Activated CD8-positive, alpha-beta T cell treated with anti-CD3 and anti-CD28 coated beads for 36 hours (primary cell): ENCODE measurements at places on chromosomes 16 and 17.
A peak's percentile ranks its signal among the peaks of the same experiment; 100 is the strongest.

GRCh38 chr17:28185658-28186057 lies 133.3 kb upstream of the TMEM97 start:
- DNase-seq: no peak

DNA sequence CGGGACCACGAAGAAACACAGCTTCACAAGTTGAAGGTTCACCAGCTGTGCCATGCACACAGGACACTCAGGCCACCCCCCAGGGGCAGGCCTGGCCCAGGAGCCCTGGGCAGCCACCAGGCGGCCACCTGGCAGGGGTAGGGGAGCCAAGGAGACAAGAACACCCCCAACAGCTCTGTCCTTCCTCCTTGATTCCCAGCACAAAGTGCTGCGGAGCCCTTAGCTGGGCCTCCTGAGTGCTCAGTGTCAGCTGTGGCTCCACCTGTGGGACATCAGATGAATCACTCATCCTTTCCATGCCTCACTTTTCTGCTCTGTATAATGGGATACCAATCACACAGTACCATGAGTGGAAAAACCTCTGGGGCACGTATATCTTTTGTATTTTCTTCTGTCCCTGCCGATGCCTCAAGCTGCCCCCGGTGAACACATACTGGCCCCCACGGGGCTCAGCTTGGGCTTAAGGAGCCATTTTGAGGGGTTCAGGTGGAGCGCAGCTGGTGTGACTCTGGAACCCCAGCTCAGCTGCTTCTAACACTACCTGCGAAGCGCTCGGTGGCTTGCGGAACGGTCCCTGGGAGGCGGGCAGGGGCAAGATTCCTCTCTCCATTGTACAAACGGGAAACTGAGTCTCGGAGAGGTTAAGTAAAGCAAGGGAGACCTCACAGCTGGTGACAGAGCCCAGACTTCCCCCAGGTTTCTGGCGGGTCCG lies 12.0 kb downstream of the GALK1 start:
- DNase-seq: no peak

GRCh38 chr16:11138769-11139325 lies 117.2 kb downstream of the SOCS1 start:
- DNase-seq: no peak

GRCh38 chr17:19718613-19719354 lies 2.4 kb upstream of the SLC47A2 start:
- DNase-seq: no peak

GRCh38 chr17:11644265-11645212 lies 46.3 kb downstream of the DNAH9 start:
- peak; percentile 53 for DNase-seq

DNA sequence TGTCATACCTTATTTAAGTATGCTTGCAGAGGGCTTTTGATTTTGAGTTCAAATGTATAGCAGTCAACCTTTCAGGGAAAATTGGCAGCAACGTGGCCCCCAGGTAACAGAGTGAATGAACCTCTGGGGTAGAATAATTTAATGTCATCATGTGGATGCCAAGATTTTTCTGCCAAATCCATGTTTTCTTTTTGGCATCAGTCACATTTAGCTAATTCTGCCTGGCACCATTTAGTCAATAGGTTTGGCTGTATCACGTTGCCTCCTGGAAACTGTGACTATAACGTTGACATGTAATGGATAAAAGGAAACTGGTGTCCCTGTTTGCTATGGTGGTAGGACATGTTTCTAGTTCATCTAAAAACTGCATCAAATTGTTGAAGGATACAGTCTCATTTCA lies 115.5 kb downstream of the HS3ST2 start:
- no peak for DNase-seq

DNA sequence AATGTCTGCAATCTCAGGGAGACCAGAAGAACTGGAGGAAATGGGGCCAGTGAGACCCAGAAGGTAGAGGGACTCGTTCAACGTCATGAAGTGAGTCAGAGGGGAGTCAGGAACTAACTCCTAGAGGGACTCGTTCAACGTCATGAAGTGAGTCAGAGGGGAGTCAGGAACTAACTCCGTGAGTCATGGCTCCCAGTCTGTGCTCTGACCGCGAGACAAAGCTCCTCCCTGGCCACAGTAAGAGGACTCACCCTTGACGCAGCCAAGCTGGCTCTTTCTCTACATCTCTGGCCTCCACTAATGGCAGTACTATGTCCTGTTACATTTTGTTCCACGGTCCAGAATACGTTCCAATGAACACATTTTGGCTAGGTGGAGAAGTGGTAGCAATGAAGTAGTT lies 902.5 kb downstream of the KCNJ2 start:
- no peak for DNase-seq

DNA sequence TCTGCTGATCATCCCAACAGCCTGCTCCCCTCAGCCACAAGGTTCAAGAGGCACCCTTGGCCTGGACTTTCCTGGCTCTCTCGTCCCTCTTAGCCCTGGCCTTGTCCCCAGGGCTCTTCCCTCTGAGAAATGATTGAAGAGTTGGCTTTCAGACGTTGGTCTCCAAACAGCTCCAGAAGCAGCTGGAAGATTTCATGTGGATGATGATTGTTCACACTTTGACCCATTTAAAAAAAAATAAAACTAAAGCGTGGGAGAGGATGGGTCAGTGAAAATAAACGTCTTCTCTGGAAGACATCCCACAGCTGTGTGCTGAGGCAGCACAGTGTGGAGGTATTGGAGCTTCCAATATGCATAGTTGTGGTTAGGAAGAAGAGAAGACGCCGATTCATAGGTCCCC lies 54.7 kb upstream of the CDH11 start:
- DNase-seq: no peak

DNA sequence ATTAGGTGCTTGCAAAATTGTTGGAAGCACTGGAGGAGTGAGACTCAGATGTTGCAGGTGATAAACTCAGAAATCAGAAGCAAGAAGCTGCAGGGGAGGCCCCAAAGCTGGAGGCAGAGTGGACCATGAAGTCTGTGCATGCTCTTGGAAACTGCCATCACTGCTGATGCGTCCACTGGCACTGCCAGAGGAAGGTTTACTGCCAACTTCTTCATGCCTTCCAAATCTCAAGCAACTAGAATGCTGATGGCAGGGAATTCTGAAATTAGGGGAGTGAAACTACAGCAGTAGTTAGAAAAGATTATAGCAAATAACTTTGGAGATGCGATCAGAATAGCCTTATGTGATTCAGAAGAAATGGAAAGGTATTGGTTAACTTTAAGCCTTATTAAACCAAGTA lies 277.1 kb upstream of the SDK2 start:
- DNase-seq: no peak

DNA sequence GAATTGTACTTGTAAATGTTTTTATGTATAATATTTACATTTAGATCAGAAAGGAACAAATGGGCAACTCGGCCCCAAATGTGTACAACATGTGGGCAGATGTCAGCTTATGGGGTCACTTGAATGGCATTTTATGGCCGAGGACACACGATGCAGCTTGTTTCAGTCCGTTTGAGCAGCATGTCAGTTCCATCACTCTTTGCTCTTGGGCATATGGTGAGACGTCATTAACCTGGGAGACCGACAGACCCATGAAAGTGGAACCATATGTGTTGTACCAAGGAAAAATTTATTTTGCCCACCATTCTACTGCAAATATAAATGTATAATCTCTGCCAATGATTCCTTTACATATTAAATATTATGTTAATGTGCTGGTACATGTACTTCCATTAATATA lies 561.9 kb upstream of the SOX9 start:
- DNase-seq: no peak

DNA sequence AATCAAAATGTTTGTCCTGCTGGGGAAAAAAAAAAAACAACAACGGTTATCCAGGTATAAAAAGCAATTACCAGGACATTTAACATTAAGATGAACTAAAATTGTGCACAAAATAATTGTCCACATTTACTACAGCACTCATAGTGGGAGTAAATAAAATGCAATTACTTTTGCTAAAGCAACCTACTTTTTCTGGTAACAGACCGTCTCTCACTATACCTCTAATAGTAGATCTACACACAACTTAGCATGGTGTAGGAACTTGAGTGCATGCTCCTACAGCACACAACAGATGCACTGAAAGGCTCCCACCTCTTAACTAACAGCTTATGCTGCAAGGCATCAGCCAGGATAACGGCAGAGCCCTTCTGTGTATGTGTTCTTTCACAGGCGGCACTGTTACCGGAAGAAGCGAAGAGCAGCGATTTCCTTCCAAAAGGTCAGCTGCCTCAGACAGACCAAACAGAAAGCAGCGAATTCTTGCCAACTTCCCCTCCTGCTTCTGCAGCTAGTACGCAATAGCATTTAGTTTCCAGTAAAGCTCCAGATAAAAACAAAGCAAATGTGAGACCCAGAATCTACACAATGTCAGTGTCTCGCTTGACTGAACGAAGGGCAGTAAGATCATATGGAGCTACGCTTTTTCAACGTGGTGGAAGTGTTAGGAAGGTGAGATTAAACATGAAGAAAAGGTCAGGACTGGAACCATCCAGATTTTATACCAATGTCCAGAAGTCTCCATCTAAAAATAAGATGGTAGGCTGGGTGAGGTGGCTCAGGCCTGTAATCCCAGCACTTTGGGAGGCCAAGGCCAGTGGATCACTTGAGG lies 27.6 kb downstream of the STAT5B start:
- DNase-seq: peak; percentile 88

DNA sequence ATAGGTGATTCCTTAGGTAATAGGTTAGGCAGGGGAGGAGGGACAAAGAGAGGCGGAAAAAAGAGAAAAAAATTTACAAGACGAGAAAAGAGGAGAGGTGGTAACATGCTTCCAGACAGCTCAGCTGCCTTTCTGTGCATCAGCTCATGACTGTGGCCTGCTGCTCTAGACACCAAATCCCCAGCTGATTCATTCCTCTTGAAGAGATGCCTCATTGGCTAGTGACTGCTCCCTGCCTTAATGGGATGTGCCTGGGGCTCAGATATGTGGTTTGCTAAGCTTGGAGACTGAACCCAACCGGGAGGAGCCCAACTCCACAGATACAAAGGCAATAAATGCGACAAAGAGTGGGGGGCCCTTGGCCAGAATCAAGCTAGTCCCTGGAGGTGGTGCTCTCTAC lies 105.9 kb upstream of the FAM20A start:
- DNase-seq: no peak

GRCh38 chr16:51852892-51853291 lies 694.1 kb downstream of the TOX3 start:
- no peak for DNase-seq

DNA sequence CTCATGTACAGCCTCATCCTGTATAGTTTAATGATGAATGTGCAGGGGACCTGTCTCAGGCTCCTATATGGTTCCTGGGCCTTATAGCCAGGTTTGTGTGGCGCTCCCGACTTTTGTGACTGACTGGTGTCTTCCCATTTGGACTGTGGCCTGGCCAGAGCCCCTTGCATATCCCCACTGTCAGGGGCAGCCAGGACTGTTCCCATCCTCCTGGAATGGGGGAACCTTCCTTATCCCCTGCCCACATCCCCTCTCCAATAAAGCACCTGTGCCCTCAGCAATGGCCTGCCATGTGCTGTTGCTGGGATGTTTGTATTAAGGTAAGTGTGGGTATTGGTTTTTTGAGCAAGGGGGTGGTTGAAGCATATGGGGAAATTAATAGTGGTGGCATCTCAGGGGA lies 2.6 kb downstream of the B3GNT9 start:
- no peak for DNase-seq

DNA sequence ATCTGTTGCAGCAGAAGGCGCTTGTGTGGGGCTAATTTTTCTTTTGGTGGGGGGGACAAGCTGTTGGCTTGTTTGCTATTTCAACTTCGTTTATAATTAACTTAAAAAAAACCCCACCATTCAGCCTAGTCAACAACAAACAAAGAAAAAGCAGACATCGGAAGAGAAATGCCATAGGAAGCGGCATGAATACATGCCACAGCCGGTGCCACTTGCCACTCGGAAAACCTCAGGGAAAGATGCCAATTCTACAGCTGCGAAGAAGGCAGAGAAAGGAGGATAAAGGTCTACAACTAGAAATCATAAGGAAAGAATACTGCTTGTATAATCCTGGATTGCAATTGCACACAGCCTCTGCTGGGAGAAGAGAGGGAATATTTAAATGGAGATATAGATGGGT lies 254.4 kb upstream of the PMFBP1 start:
- no peak for DNase-seq

DNA sequence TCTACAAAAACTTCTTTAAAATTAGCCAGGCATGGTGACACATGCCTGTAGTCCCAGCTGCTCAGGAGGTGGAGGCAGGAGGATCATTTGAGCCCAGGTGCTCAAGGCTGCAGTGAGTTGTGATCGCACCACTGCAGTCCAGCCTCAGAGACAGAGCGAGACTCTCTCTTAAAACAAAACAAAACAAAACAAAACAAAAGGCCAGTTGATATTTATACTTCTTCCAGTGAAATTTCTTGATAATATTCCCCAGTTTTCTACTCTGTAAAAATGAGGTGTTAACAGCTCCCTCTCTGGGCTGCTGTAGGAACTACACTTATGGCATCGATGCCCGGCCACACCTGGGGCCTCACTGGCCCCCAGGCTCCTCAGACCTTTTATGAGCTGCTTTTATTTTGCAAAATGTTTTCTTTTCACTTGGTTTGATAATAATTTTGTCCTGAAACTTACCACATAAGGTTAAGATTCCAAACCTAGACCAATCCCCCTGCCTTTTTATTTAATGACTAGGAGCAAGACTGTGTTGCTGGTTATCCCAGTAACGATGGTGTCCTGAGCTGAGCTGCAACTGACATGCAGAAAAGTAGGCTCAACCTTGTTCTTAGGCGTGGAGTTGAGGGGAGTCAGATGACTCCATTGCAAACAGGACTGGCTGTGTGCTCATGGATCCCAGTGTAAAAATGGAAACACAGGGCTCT lies 17.6 kb downstream of the MAPK8IP3 start:
- DNase-seq: peak; percentile 60

DNA sequence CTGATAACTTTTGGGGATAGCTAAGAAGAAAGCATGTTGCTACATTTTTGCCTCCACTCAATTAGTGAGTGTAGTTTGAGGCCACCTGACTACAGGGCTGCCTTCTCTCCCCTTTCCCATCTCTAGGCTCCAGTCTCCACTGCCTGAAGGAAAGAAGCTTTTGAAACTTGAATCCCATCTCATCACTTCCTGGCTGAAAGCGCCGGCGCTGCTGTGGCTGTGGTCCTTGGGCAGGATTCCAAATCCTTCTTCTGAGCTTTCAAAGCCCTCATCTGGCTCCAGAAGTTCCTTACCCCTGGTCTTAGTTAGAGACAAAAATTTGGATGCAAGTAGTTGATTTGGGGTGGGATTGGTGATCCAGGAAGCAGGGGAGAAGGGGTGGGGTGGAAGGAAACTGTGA lies 119.4 kb downstream of the FOXL1 start:
- DNase-seq: no peak

GRCh38 chr17:70608193-70608592 lies 438.9 kb downstream of the KCNJ2 start:
- no peak for DNase-seq
